NCI-H2107 (cell line): ENCODE measurements at places on chromosomes 1 and 21.

GRCh38 chr21:44331650-44332307 is 7.4 kb downstream of the CFAP410 start:
- DNase-seq, result no peak

- no peak for DNase-seq
Observed at GRCh38 chr1:86913399-86913895, 479 bp downstream of the SELENOF start.

DNA sequence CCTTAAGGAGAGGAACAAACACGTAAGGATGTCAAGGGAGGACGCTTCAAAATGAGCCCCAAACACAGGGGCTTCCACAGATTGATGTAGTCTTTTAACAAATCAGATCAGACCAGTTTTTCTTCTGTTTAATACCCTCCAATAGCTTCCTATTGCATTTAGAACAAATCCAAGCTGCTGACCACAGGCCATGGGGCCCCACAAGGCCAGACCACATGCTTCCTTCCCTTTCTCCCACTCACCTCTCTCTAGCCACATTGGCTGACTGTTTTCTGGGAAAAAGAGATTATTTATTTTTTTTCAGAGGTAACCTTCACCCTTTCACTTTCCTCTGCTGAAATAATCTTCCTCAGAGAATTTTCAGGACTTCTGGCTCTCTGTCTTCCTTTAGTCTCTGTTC is 380.6 kb downstream of the SIPA1L2 start:
- DNase-seq, result no peak

DNA sequence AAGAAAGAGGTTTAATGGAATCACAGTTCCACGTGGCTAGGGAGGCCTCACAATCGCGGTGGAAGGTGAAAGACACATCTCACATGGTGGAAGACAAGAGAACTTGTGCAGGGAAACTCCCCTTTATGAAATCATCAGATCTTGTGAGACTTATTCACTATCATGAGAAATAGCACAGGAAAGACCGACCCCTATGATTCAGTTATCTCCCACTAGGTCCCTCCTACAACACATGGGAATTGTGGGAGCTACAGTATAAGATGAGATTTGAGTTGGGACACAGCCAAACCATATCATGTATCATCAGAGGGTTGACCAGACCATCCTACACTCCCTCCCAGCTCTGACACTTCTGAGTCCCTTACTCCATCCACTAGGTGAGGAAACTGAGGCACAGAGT is 143.9 kb upstream of the KLHDC7A start:
- no peak for DNase-seq

GRCh38 chr1:8329439-8329838 is 11.5 kb downstream of the SLC45A1 start:
- no peak for DNase-seq

DNA sequence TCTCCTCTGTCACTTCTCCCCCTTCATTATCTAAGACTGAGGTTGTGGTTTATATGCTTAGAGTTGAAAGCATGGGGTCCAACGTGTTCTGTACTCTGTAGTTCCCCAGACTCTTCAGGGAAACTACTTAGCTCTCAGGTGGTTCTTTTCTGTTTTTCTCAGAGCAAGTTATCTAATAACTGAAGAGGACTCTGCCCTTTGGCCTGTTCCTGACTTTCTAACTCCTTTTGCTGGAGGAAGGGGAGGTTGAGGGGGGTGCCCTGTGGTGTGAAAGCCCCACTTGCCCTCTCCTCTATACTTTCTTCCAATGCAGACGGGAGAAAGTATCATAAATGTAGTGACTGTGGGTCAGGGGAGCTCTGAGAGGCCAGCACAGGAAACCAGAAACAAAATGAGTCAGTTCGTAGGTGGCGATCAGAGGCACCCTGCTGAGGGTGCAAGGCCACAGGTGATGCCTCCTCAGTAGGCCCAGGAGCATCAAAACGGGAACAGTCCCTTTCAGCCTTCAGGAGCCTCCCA is 5.0 kb downstream of the SLC25A44 start:
- no peak for DNase-seq

GRCh38 chr1:50193002-50193401 is 84.3 kb downstream of the ELAVL4 start:
- no peak for DNase-seq

GRCh38 chr1:30444401-30444800 is 279.0 kb downstream of the MATN1 start:
- DNase-seq, result no peak

GRCh38 chr1:155160128-155160527 is 13.0 kb downstream of the KRTCAP2 start:
- no peak for DNase-seq
